ENCODE measurements at places on chromosomes 5 and 9. TPM values are rescaled to one million over a fixed set of nuclear protein-coding genes. Genes with fewer than 3 reads are reported as not detected.

The CARD6 gene
- 27.0 TPM for total RNA-seq

The AQP7 gene
- not detected for total RNA-seq

The TMEM38B gene
- total RNA-seq: 6.3 TPM

The FOXD4L3 gene
- total RNA-seq: not detected

The SLC28A3 gene
- not detected for total RNA-seq

All from lung microvascular endothelial cell (primary cell).